Activated CD4-positive, alpha-beta T cell treated with anti-CD3 and anti-CD28 coated beads, Interleukin-2, amount 10 ng/mL, durations not matched to agents 24 days and 14 days (primary cell): ENCODE measurements at places on chromosomes 16 and 17. TPM values are rescaled to one million over a fixed set of nuclear protein-coding genes. Genes with fewer than 3 reads are reported as not detected.

Gene NPIPB2
- total RNA-seq: 10.7 and 17.3 TPM in 2 replicates

Gene CARD14
- not detected in 2 replicates for total RNA-seq

Gene CCDC144A
- total RNA-seq: 2.4 and 2.9 TPM in 2 replicates

- DNase-seq: no peak
Measured at GRCh38 chr16:71811261-71811803, 2.7 kb upstream of the AP1G1 start.

DNA sequence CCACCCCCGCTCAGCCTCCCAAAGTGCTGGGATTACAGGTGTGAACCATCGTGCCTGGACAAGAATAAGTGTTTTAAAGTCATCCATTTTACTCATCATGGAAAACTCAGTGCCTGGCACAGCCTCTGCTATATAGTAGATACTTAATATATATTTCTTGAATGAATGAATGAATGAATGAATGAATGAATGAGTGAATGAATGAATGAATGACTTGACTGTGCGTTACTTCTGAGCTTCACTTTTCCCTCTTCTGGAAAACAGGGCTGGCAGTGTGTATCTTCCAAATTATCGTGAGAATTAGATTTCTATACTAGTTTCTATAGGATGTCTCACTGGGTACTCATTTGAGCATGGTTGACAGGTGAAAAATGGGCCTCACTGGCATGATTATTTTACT lies 307.3 kb upstream of the ERCC4 start:
- no peak for DNase-seq
